ENCODE measurements at places on chromosomes 12 and 14. TPM values are rescaled to one million over a fixed set of nuclear protein-coding genes. Genes with fewer than 3 reads are reported as not detected.

Gene PTHLH
- 10.2 TPM for total RNA-seq

Gene ISM2
- total RNA-seq = 3.1 TPM

Gene C14orf132
- 20.9 TPM for total RNA-seq

Gene PROX2
- not detected for total RNA-seq

Gene LRRC10
- not detected for total RNA-seq

Gene ASCL1
- not detected for total RNA-seq

Gene KIF5A
- total RNA-seq = 0.28 TPM

Gene TAS2R50
- 3.1 TPM for total RNA-seq

Gene ZFYVE21
- 55.0 TPM for total RNA-seq

Gene AKAP5
- total RNA-seq = 0.58 TPM

Gene CLEC6A
- not detected for total RNA-seq

Gene SIX4
- total RNA-seq = 8.1 TPM

Gene TAS2R8
- not detected for total RNA-seq

Gene GPD1
- under 0.01 TPM for total RNA-seq

Gene OSBPL8
- total RNA-seq = 77.1 TPM

Gene SALL2
- 1.2 TPM for total RNA-seq

Gene SLC25A47
- total RNA-seq = under 0.01 TPM

Gene HOXC10
- not detected for total RNA-seq

Gene CPNE6
- total RNA-seq = not detected

Gene TSHR
- not detected for total RNA-seq

Gene CEBPE
- total RNA-seq = not detected

Gene SP7
- total RNA-seq = not detected

Gene MFAP5
- 124 TPM for total RNA-seq

Gene RNASE2
- not detected for total RNA-seq

Gene MYO1H
- not detected for total RNA-seq

Gene LRTM2
- not detected for total RNA-seq

Gene DPPA3
- not detected for total RNA-seq

Gene EXOC5
- total RNA-seq = 104 TPM

Gene AQP2
- not detected for total RNA-seq

Gene APPL2
- total RNA-seq = 27.1 TPM

Gene RPL10L
- total RNA-seq = not detected

Gene ARHGAP9
- total RNA-seq = 0.38 TPM

Gene SLC5A8
- total RNA-seq = not detected

Gene WBP11
- total RNA-seq = 9.3 TPM

Gene PHETA1
- total RNA-seq = 7.6 TPM

Gene GNG2
- 7.7 TPM for total RNA-seq

Gene ADCY4
- 15.5 TPM for total RNA-seq

Gene MMAB
- 19.2 TPM for total RNA-seq

Gene NYNRIN
- total RNA-seq = 6.8 TPM

Gene PLA2G1B
- total RNA-seq = not detected

Gene SSTR1
- 0.77 TPM for total RNA-seq

Gene MORN3
- total RNA-seq = 0.56 TPM

Gene MSRB3
- 44.5 TPM for total RNA-seq

Gene SAMD15
- 2.5 TPM for total RNA-seq

Gene LRR1
- total RNA-seq = 33.4 TPM

Gene COCH
- total RNA-seq = 1.7 TPM

Gene TBC1D30
- total RNA-seq = 0.85 TPM

Gene FAM181A
- not detected for total RNA-seq

Gene VRTN
- total RNA-seq = not detected

Gene PIWIL1
- total RNA-seq = not detected

Gene FIGNL2
- total RNA-seq = 0.28 TPM

Gene OTX2
- total RNA-seq = not detected
